ENCODE measurements at places on chromosomes 7 and 10. TPM values are rescaled to one million over a fixed set of nuclear protein-coding genes. Genes with fewer than 3 reads are reported as not detected.
A peak's percentile ranks its signal among the peaks of the same experiment; 100 is the strongest.

DNA sequence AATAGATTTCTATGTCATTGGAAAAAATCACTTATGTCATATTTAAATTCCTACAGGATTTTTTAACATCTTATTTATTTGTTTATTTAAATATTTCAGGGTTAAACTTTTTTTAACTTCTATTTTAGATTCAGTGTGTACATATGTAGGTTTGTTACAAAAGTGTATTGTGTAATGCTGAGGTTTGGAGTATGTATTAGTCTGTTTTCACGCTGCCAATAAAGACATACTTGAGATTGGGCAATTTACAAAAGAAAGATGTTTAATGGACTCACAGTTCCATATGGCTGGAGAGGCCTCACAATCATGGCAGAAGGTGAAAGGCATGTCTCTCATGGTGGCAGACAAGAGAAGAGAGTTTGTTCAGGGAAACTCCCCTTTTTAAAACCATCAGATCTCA is 65.4 kb downstream of the MGAM2 start:
- no peak for DNase-seq

- no peak for DNase-seq
These were observed 504.1 kb upstream of the ANKRD30A start for GRCh38 chr10:36621346-36621745.

DNA sequence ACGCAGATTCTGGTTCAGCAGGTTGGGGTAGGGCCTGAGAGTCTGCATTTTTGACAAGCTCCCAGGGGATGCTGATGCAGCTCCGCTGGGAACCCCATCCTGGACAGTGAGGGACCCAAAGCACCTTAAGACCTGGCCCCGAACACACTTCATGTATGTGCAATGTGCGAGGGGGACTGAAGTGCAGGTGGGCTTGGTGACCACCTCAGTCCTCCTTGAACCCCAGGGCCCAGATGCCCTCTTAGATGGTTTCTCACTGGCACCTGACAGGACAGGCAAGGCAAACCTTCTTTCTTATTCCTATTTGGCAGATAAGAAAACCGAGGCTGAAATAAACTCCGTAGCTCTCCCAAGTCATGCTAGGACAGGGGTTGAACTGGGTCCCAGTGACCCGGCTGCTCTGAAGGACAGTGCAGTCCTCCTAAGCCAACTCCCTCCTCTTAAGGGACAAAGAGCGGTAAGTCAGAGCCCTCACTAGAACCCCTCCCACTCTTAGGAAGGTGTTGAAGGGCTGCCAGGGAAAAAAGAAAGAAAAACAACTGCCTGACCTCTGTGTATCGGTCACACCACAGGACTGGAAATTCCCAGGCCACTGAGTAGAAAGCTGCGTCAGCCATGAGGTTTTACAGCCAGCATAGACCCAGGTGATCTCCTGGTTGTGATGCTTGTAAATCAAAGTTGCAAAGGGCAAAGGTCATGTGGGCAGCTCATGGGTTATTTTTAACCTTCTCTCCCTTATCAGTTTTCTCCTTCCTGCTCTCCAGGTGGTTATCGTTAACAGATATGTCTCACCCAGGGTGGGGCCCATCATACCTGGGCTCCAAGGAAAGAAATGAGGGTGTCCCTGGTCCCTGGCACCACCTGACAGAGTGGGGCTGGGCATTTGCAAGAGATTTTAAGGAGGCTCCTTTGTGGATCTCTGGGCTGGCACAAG is 90.9 kb upstream of the SMNDC1 start:
- peak; percentile 91 for DNase-seq

The GHRHR gene
- 2.9 TPM for total RNA-seq

The NRCAM gene
- 73.2 TPM for total RNA-seq
